ENCODE measurements at places on chromosomes 16 and 17.

DNA sequence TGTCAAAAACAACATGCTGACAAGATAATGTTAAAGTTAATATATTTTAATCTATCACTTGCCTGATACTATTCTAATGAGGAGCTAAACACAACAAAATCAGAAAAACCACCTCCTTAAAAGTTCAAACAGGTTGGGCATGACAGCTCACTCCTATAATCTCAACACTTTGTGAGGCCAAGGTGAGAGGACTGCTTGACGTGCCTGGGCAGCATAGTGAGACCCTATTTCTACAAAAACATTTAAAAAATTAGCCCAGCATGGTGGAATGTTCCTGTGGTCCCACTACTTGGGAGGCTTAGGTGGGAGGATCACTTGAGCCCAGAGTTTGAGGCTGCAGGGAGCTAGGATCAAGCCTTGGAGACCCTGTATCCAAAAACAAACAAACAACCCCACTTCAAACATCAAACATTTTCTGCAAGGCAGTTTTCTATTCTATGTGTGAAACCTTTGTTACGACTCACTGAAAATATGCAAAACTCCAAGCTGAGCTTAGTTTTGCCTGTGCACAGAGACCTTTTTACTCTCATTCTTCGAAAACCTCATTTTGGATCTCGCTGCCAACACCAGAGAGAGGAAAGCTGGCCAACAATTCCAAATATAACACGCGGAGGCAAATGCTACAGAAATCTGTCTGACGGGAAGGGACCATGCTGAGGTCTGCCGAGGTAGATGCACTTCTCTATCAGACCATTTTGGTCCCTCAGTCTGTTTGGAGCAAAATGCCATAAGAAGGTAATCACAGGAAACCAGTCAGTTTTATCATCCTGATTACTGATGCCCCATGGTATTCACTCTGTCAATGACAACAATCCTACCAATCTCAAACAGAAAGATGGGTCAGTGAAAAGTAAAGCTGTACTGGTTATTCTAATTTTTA is 6.2 kb downstream of the PHF12 start:
- no peak for DNase-seq

DNA sequence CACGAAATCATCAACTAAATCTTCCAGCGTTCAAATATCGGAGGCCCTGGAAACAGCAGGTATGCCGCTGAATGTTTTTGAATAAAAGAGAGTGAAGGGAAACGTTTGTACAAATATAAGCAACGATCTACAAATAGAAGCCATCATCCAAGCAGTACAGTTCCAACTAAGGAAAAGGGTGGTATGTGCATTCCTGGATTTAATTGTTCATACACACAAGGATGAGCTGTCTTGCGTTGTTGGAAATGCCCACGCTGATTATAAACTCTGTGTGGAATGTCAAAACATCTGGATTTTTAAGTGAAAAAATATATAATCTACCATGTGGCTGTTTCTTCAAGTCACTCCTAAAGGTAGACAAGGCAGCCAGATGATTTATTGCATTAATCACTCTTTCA is 191.8 kb upstream of the HSBP1 start:
- DNase-seq = no peak

DNA sequence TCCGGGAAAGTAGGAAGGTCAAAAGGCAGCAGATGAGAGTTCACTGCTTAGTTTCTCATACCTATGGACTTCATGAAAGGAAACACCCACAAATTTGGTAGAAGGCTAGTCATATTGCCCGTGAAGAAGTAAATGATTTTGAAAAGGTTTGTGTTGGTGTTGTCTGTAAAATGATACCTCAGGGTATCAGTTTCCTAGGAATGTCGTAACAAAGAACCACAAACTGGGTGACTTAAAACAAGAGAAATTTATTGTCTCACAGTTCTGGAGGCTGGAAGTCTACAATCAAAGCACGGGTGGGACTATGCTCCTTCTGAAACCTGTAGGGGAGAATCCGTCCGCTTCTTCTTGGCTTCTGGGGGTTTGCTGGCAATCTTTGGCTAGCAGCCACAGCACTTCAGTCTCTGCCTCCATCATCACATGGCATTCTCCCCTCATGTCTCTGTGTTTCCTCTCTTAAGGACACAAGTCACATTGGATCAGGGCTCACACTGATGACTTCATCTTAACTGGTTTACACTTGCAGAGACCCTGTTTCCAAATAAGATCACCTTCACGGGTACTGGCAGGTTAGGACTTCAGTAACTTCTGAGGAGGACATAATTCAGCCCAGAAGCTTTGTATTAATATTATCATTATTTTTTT is 2.0 kb upstream of the NAE1 start:
- no peak for DNase-seq

GRCh38 chr17:75091855-75092327 is 4.1 kb downstream of the SLC16A5 start:
- DNase-seq = no peak

DNA sequence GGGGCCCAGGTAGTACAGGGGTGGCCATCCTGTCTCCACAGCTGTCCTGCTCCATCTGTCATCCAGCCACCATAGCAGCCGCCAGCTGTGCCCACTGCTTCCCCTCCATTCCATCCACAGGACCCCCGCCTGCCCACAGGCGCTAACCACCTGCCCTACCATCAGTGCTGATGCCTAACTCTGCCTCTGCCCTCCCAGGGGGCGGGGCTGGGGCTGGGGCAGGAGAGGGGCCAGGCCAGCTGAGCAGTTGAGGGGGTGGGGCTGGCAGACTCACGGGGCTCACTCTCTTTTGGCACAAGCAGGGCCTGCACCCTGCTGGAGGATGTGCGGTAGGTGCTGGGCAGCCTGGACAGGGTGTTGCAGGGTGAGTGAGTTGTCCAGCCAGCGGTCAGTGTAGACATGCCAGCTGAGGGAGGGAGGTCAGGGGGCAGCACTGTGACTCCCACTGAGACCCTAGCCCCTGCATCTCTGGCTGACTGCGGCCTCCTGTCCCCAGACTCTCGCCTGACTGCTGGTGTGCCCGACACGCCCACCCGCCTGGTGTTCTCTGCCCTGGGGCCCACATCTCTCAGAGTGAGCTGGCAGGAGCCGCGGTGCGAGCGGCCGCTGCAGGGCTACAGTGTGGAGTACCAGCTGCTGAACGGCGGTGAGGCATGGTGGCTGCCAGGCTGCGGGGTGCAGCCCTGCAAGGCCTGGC is 9.6 kb downstream of the GALK1 start:
- no peak for DNase-seq

DNA sequence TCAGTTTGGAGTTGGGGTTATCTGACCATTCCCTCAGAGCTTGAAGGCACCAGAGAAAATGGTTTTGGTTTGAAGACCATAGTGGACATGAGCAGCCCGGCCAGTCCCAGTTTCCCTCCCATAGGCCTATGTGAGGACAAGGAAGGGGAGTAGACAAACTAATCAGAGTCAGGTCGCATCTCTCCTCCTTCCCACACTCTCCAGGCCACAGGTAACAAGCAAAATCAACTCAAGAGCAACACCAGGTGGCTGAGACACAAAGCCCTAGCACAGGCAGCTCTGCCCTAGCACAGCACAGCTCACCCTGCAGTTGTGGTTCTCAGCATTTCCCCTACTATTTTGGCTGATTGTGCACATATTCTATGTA is 7.2 kb downstream of the SUPT4H1 start:
- no peak for DNase-seq

- DNase-seq = no peak
Measured at GRCh38 chr17:40478486-40478885, 22.9 kb downstream of the TNS4 start.

DNA sequence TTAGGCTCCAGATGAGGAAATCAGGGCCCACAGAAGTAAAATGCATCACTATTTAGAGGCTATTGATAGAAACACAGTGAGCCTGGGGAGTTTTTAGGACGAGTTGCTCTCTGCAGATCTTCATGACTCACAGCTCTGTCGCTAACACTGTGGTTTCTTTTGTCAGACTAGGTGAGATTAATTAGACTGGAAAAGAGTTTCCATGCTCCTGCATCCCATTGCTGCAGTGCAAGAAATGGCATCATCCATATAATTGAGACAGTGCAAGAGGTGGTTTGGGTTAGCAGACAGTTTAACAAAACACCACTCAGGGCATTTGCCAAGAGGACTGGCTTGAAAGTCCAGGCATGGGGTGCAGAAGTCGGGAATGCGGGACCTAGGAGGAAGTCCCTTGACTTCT is 198.8 kb upstream of the CACNG5 start:
- peak; percentile 81 for DNase-seq

DNA sequence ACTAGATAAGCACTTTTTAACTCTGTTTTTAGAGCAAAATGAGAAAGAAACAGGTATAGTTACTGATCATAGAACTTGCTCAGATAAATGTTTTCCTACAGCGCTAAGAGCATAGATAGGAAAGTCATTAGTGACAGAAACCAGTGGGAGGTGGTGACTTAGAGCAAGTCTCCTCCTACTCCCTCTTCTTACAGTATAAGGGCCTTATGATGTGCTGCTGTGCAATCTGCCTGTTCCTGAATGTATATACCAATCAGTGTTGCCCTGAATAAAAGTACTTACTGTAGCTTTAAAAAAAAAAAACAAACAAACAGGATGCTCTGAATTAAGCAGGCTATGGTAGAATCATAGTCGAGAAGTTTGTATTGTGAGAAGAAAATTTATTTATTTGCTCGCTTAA is 23.3 kb upstream of the RASL10B start:
- no peak for DNase-seq

Data from Caki2 (cell line).